Non-pigmented ciliary epithelial cell (primary cell): ENCODE measurements at places on chromosomes 6 and 20.
A peak's percentile ranks its signal among the peaks of the same experiment; 100 is the strongest.

DNA sequence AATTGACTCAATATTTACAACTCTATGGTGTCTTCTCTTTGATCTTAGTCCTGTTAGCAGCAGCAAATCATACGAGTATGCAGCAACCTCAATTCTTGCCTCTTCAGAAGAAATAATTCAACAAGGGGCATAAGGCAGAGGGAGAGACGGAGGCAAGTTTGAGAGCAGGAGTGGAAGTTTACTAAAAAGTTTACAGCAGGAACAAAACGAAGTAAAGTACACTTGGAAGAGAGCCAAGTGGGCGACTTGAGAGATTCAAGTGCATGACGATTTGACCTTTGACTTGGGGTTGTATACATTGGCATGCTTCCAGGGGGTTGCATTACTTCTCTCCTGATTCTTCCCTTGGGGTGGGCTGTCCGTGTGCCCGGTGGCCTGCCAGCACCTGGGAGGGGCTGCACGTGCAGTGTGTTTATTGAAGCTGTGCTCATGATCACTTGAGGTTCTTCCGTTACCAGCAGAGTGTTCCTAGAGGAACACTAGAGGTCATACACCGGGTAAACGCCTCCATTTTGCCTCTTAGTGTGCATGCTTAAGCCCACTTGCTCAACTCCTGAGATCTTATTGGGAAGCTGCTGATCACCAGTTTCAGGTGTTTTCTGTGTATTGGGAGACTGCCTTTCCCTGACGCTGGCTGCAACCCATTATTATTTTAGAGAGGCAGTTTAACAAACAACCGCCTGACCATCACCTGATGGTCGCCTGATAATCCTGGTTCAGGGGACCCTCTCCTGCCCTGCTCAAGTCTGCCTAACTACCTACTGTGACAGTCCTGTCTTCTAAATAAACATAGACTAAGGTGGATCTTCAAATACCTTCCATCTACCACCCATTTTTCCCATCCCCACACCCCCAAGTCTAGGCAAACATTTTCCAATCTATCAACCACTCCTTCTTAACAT lies 172.4 kb upstream of the MYLIP start:
- DNase-seq = no peak

- DNase-seq = no peak
Measured at GRCh38 chr20:59579404-59580145, 24.8 kb upstream of the PHACTR3 start.

DNA sequence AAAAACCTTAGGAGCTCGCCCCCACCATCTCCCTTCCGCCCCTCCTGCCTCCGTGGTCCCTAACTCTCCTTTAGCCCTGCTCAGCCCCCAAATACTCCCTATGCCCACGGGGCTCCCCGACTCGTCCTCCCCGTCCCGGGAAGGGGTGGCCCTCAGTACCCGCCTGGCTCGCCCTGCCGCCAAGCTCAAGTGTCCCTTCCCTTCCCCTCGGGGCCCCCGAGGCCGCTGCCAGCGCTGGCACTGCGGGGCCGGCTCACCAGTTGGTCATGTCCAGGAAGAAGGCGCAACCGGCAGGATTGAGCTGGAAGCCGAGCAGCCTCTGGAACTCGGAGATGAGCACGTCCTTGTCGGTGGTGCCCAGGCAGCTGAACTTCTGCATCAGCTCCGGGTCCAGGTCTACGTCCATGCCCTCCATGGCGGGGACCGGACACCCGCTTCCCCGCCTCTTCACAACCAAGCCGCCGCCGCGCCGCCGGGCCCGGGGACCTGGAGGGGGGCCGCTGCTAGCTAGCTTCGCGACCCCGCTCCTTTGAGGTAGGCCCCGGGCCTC lies 303 bp downstream of the ILRUN start:
- no peak for DNase-seq

- DNase-seq = no peak
Measured at GRCh38 chr6:90914312-90914711, 327.4 kb upstream of the MAP3K7 start.

GRCh38 chr6:119116712-119117281 lies 38.3 kb upstream of the FAM184A start:
- no peak for DNase-seq

GRCh38 chr6:36699348-36699747 lies 1.7 kb downstream of the RAB44 start:
- DNase-seq = no peak

DNA sequence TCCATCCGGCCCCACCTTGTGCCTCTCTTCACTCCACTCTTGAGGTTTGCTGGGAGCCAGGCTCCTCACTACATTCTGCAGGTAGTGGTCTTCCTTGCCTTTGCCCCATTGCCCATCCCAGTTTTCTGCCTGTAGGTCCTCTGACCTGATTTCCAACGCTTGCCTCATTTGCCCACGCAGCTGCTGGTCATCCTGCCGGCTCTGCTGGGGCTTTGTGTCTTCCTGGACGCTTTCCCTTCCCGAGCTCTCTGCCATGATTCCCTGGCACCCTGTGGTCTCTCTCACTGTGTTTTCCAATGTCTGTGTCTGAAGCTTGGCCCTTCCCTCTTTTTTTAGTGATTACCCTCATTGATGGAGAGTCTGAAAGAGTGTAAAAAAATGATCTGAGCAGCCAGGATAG lies 451.6 kb downstream of the UTRN start:
- no peak for DNase-seq

DNA sequence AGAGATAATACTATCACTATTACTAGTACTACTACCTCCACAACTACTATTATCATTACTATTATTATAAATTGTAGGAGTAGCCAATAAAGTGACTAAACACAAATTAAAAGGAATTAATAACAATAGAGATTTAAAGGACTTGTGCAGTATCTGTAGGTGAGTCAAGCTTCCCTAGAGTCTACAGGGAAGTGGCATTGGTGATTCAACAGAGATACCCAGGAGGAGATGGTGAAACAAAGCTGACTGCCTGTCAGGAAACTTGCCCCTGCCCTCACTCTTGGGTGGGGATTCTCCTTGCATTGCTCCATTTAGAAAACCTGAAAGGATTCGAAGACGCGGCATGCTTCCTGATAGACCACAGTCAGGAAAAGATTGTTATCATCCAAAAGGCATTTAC lies 23.3 kb upstream of the BCLAF1 start:
- no peak for DNase-seq

DNA sequence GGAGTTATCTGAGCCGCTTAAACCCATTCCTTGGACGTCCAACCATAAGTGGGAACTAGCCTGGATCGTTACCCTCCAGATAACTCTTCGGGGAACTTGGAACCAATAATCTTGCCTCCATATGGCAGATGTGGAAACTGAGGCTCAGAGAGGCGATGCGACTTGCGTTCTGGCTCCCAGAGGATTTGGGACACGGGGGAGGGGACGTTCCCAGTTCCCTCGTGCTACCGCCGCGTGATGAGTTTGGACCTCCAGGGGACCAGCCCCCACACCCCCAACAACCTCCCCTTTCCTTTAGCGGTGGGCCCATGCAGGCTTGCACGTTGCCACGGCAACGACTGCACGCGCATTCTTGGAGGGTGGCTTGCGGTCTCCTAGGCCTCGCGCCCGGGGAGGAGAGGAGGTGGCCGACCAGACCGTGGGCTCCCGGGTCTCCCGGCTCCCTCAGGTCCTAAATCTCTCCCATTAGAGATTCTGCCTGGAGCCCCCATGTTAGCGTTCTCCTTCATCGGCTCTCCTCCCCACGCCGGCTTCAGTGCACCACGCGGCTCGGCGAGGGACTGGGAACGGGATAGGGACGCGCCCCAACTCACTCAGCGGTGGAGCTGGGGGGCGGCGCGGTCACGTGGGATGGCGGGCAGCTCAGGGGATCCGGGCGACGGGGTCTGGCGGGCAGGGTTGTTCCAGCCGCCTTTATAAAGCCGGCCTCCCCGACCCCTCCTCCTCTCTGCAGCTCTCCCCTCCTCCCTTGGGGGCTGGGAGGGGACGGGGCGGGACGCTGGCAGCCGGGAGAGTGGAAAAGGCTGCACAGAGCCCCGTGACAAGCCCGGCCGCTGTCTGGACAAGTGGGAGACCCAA lies at the start of gene PLTP:
TSS of gene PLTP (minus strand) at position 670 of the 858 bp plus-strand sequence. CDS start 703 bp downstream, outside the sequence.
- DNase-seq = no peak

GRCh38 chr6:63636518-63637021 lies 968 bp downstream of the PHF3 start:
- DNase-seq = no peak

DNA sequence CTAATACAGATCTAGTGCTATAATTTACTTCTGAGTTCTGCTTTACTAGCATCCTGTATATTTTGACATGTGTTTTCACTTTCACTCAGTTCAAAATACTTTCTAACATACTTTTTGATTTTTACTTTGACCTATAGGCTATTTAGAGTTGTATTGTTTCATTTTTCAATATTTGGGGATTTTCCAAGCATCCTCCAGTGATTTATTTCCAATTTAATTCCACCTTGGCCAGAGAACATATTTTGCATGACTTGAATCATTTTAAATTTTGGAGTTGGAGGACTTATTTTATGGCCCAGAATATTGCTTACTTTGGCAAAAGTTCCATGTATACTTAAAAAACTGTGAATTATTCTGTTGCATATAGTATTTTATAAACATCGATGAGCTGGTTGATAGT lies 1215.6 kb upstream of the MAP3K7 start:
- DNase-seq = no peak

GRCh38 chr20:51379601-51380341 lies 162.7 kb downstream of the NFATC2 start:
- no peak for DNase-seq

DNA sequence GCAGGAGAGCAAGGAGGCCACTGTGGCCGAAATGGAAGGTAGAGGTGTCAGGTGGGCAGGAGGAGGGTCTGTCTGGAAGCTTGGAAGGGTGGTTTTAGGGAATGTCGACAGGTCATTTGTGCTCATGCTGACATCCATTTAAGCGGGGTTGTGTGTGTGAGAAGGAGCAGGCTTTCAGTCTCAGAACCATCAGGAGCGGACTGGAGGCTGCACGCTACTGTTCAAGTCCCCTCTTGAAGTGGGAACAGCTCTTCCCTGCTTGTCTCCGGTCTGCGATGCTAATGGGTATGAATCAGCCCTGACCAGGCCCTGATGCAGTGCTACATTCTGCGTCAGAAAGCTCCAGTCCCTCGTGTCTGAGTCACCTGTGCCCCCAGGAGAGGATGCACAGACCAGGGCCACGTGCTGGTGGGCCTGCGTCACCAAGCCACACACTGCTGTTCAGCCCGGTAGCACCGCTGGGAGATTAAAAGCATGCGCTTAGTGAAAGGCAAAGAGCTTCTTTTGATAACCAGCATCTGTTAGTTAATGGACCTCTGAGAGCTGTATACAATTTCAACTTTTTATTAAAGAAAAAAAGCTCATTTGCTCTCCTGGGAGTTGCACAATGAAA lies 58.0 kb downstream of the APCDD1L start:
- peak; percentile 71 for DNase-seq

- DNase-seq = no peak
Measured at GRCh38 chr20:35173576-35174192, 1.8 kb downstream of the PROCR start.

GRCh38 chr20:36320898-36321695 lies 15.0 kb downstream of the DLGAP4 start:
- no peak for DNase-seq

DNA sequence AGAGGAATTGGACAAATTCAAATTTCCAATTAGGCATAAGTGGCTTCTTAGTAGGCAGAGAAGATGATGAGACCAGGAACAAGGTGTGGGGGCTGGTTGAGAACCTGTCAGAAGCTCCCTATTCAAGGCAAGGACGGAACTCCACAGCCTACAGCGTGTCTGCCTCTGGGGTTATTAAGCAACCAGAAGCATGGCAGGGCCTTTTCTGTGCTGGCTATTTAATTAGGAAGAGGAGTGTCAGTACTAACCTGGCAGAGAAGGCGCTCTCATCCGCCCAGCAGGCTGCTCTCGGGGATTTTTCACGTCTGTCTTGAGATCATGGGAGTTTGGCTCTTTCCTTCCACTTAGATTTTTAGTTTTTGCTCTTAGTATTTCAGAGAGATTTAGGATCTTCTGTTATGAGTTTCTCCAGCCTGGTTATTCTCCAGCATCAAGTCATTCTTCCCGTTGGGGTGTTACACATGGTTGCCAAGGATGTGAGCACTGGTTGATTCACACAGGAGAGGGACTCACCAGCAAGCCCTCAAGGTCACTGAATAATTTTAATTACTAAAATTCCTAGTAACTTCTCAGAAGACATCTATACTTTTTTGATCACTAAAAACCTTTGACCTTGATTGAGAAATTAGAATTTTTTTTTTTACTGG lies 23.9 kb downstream of the ADTRP start:
- no peak for DNase-seq

DNA sequence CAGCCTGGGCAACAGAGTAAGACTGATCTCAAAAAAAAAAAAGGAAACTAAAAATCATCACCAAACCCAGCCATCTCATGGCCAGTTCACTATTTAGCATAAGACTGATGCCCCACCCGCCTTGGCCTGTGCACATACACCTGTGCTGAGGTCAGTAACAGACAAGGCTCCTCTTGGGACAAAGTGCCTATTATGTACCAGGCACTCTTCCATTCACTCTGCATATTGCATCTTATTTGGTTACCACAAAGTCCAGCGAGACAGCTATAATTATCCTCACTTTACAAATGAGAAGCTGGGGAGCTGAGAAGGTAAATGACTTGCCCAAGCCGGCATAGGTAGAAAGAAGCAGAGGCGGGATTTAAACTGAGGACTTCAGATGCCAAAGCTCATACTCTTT lies 3.8 kb downstream of the PTPRT start:
- no peak for DNase-seq

GRCh38 chr6:34246249-34246562 lies 2.6 kb downstream of the SMIM29 start:
- DNase-seq = no peak

GRCh38 chr20:32153771-32154170 lies 44.3 kb downstream of the TM9SF4 start:
- no peak for DNase-seq
